CD4-positive, alpha-beta memory T cell (primary cell): ENCODE measurements at places on chromosomes 16 and 17. TPM values are rescaled to one million over a fixed set of nuclear protein-coding genes. Genes with fewer than 3 reads are reported as not detected.

DNA sequence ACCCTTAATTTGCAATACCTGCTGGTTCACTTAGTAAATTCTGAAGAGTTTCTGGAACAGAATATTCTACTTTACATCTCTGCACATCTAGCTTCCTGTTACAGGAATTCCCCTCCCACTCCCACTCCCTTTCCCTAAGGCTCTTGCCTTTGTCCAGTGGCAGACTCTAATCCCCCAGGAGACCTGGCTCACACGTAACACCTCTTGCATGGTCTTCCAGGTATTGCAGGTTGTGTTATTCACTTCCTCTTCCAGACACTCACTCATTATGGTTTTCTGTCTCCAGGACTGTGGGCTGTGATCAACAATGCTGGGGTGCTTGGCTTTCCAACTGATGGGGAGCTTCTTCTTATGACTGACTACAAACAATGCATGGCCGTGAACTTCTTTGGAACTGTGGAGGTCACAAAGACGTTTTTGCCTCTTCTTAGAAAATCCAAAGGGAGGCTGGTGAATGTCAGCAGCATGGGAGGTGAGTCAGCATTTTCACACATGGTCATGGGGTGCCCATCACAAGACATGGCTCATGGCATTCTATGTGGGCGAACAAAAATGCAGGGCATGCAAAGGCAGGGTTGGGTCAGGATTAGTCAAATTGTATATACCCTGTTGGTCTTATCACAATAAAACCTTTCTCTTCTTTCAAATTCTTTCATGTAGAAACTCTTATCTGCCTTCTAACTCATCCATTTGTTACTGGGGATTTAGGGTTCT lies 35.8 kb downstream of the HSD17B2 start:
- DNase-seq: no peak
- no peaks in the 10 kb centered on the region for H3K4me1 ChIP-seq
- no peaks in the 10 kb centered on the region for H3K27me3 ChIP-seq
- no peak overlapping the region for H3K4me3 ChIP-seq

Gene RNF43
- 1.6 TPM for total RNA-seq

DNA sequence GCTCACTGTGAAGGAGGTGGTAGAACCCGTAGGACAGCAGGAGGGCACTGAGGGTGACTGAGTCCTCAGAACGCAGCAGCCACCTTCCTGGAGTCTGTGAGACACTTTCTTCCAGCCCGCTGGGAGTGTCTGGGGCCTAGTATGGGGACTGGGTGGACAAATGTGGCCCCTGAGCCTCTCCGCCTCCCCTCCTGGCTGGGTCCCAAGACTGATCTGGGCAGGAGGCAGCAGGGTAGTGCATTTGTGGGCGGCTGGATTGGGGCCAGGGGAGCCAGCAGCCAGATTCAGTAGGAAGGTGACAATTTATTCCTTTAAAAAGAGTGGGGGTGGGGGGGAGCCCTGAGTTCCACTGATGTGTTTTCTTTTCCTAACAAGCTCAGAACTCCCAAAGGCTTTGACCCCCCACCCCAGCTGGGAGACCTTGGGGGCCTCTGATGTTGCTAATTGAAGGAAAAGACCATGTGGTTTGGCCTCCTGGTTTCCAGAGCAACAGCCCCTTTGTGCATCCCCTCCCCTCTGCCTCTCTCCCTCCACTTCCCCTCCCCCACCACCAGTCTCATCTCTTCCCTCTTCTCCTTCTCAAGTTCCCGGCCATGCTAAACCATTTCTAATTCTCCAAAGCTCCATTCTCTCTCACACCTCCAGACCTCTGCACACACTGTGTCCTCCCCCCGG lies 4.4 kb downstream of the CLEC19A start:
- H3K27me3 ChIP-seq: no peaks in the 10 kb centered on the region
- H3K27ac ChIP-seq: no peak overlapping the region
- DNase-seq: no peak
- no peak overlapping the region for H3K4me3 ChIP-seq
- H3K36me3 ChIP-seq: no peaks in the 10 kb centered on the region

- no peaks in the 10 kb centered on the region for H3K27me3 ChIP-seq
- H3K27ac ChIP-seq: no peak overlapping the region
These were observed 13.6 kb downstream of the MRM1 start for GRCh38 chr17:36614933-36615332.

GRCh38 chr17:57006040-57006439 lies 28.1 kb downstream of the SCPEP1 start:
- H3K4me1 ChIP-seq: peaks cover 6% of the 10 kb centered on the region
- no peak for DNase-seq
- H3K36me3 ChIP-seq: no peaks in the 10 kb centered on the region
- no peaks in the 10 kb centered on the region for H3K27me3 ChIP-seq
- no peak overlapping the region for H3K27ac ChIP-seq

GRCh38 chr17:57756951-57757350 lies 11.9 kb upstream of the CCDC182 start:
- no peaks in the 10 kb centered on the region for H3K27me3 ChIP-seq
- no peak overlapping the region for H3K27ac ChIP-seq
- DNase-seq: no peak
- no peak overlapping the region for H3K4me3 ChIP-seq
- H3K36me3 ChIP-seq: no peaks in the 10 kb centered on the region

DNA sequence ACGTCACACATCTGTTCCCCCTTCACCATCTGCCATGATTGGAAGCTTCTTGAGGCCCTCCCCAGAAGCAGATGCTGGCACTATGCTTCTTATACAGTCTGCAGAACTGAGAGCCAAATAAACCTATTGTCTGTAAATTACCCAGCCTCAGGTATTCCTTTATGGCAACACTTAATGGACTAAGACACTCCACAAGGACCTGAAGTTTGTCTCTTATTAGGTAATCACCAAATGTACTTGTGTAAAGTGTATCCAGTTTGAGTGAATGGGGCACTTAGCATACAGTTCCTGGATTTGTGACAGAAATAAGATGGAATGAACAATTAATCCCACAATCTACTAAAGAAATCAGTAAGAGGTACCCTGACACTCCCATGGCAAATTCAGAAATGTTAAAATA lies 105.3 kb downstream of the SLC39A11 start:
- no peaks in the 10 kb centered on the region for H3K36me3 ChIP-seq
- DNase-seq: no peak
- no peak overlapping the region for H3K4me3 ChIP-seq

Gene KLHL10
- not detected for total RNA-seq

Gene NMRAL1
- total RNA-seq: 61.6 TPM
